ENCODE measurements at places on chromosomes 6 and 20. TPM values are rescaled to one million over a fixed set of nuclear protein-coding genes. Genes with fewer than 3 reads are reported as not detected.

Gene CYP21A2
- total RNA-seq: not detected

Gene ANKRD66
- 0.16 TPM for total RNA-seq

Gene GLP1R
- not detected for total RNA-seq

Gene HLA-F
- total RNA-seq: 1.4 TPM

Gene DCDC2
- 2.0 TPM for total RNA-seq

Gene TRIM15
- not detected for total RNA-seq

Gene LGSN
- total RNA-seq: 0.47 TPM

Gene SOX18
- 0.31 TPM for total RNA-seq

Gene NKAIN4
- 14.2 TPM for total RNA-seq

Gene PLAGL2
- total RNA-seq: 1.2 TPM

Gene BTN1A1
- not detected for total RNA-seq

Gene ERVFRD-1
- total RNA-seq: not detected

Gene CITED2
- total RNA-seq: 33.1 TPM

DNA sequence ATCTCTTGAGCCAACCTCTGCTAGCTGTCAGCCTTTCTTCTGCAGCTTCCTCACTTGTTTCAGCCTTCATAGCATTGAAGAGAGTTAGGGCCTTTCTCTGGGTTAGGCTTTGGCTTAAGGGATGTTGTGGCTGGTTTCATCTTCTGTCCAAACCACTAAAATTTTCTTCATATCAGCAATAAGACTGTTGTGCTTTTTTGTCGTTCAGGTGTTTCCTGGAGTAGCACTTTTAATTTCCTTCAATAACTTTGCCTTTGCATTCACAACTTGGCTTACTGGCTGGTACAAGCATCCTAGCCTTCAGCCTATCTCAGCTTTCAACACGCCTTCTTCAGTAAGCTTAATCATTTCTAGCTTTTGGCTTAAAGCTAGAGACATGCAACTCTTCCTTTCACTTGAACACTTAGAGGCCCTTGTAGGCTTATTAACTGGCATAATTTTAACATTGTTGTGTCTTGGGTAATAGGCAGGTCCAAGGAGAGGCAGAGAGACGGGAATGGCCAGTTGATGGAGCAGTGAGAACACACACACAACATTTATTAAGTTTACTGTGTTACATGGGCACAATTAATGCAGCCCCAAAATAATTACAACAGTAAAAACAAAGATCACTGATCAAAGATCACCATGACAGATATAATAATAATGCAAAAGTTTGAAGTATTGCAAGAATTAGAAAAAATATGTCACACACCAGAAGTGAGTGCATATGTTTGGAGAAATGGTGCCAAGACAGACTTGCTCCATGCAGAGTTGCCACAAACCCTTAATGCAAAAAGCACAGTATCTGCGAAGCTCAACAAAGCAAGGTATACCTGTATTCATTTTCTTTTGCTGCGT, 98.6 kb downstream of the HIVEP1 start:
- no peak for DNase-seq

DNA sequence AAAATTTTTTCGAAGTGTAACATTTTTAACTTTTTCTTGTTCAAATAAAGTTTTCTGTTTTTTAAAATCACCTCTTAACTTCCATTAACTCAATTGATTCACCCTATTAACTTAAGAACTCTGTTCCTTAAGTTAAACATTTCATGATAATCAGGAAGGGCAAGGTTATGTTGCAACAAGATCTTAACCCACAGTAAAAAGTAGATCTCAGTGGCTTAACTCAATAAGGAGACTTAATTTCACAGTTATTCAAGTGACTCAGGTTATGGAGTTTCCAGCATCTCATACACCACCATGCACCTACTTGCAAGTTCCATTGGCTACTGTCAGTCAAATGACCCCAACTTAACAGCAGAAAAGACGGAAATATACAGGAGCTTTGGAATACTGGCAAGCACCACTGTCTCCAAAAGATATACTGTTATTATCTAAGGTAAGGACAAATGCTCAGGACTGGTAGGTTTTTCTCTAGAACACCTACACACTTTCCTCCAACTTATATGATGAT, 11.2 kb downstream of the HLA-DQB1 start:
- no peak for DNase-seq

GRCh38 chr6:131062241-131063027, 611 bp downstream of the EPB41L2 start:
- DNase-seq: peak; percentile 46

- DNase-seq: no peak
Measured at GRCh38 chr6:148316308-148316707, 26.3 kb upstream of the SASH1 start.

DNA sequence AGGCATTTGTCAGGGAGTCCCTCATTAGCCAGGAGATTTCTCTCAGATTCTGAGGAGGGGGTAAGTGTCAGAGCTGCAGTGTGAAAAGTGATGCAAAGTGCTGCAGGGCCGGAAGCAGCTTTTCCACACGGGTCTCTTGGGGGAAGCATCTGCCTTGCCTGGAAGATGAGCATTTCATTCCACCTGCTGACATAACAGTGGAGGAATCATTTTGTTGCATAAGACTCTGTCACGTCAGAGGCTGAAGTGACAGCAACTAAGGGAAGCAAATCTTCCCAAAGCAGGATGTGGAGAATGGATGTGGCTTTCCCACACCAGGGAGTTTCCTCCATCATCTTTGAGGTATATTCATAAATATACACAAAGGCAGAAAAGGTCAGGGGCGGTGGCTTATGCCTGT, 22.8 kb downstream of the DCBLD1 start:
- DNase-seq: no peak

DNA sequence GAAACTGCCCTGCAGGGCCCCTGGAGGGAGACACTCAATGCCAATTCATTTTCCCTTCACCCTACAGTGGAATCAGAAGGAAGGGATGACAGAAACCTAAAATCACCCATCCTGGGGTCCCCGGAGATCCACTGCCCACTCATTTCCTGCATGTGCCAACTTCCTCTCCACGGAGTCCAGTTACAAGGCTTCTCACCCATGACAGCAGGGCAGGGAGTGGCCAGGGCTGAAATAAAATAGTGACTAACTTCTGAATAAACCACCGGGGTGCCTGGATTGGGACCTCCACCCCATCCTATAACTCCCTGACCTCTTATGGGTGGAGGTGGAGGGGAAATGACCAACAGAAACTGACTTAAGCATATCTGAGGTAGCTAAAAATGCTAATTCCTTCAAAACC, 362.3 kb downstream of the MAFB start:
- no peak for DNase-seq

GRCh38 chr20:23127506-23128279, 41.6 kb upstream of the CD93 start:
- no peak for DNase-seq

- no peak for DNase-seq
Measured at GRCh38 chr6:131532580-131533039, 40.4 kb upstream of the ARG1 start.

DNA sequence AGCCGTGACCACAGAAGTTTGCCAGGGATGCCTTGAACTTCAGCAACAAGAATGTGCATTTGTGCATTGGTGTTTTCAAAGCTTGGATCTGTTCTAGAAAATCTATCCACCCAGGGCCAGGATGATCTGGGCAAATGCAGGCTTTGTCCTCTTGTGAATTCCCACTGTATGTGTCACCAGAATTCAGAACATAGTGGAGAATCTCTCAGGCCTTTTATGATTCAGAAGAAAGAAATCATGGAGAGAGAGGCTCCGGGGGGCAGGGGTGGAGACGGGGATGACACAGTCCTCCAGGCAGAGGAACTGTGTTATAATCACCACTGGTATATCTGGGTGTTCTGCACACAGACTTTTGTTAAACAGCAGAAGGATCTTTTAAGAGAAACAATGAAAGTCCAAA, 304.1 kb downstream of the CDH4 start:
- no peak for DNase-seq

- DNase-seq: peak; percentile 24
Measured at GRCh38 chr6:130713144-130713543, 114.1 kb upstream of the SMLR1 start.

DNA sequence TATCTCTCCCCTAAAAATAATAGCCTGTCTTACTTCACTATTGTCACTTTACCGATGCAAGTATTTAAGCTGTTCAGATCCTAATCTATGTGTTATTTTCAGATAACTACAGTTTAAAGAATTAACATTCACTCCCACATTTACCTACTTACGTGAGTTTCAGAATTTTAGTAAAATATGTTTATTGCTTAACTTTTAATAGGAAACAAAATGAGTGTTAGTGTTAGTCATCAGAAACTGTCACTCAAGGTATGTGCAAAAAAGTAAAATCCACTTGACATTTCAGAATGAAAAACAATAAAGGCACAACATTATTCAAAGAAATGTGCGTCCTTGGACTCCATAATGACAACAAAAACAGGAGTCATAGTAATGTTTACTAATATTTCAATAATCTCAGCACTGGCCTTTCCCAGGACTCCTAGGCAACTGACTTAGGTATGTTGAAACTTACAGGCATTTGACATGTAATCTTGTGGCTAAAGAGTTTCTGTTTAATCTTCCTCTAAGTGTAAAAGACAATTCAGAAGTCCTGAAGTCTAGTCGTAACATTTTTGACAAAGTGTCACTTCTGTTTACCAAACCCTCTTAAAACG, 4.5 kb downstream of the ATXN1 start:
- no peak for DNase-seq

GRCh38 chr6:33813990-33814985, 10.5 kb upstream of the MLN start:
- DNase-seq: no peak

DNA sequence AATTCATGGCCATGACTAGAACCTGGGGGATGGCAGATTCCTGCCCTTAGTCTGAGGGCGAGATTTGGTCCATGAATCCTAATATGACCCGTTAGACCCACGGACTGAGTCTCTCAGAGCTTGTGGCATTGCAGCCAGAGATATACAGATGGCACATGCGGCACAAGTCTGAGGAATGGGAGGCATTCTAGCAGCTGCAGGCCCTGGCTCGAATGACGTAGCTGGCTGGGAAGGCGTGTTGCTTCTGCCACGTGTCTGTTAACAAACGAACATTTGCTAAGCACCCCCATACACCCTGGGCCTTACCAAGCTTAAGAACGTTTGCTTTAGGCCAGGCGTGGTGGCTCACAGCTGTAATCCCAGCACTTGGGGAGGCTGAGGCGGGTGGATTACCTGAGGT, 68.0 kb downstream of the CD164 start:
- DNase-seq: no peak

GRCh38 chr6:101760843-101761621, 367.5 kb downstream of the GRIK2 start:
- no peak for DNase-seq

DNA sequence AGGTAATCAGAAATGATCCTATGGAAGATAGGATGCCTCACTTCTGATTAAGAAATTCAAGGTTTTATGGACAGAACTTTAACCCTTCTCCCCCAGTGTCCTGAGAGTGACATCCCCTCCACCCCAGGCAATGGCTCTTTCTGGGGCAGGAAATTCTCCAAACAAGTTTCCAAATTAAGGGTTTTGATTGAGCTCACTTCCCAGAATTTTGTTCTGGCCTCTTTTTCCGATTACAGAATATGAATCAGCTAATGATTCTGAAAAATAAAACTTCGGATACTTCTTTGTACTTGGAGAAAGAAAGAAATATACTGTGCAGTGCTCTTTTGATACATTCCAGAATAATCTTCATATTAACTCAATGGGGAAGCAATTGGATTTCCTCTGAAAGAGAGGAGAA, 32.8 kb upstream of the TASP1 start:
- no peak for DNase-seq

DNA sequence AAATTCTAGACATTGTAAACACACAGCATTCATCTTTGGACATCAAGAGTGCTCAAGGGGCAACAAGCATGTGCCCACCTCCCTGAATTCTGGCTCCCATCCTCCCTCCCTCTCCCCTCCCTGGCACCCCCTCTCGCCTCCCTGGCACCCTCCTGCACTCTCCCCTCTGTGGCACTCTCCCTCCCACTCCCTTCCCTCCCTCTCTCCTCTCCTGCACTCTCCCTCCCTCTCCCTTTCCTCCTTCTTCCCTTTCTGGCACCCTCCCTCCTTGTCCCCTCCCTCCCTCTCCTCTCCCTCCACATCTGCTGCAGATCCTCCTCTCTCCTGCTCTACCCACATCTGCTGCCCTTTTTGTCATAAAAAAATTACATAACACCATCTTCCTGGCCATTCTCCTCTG, 113.0 kb upstream of the SLC22A23 start:
- no peak for DNase-seq

DNA sequence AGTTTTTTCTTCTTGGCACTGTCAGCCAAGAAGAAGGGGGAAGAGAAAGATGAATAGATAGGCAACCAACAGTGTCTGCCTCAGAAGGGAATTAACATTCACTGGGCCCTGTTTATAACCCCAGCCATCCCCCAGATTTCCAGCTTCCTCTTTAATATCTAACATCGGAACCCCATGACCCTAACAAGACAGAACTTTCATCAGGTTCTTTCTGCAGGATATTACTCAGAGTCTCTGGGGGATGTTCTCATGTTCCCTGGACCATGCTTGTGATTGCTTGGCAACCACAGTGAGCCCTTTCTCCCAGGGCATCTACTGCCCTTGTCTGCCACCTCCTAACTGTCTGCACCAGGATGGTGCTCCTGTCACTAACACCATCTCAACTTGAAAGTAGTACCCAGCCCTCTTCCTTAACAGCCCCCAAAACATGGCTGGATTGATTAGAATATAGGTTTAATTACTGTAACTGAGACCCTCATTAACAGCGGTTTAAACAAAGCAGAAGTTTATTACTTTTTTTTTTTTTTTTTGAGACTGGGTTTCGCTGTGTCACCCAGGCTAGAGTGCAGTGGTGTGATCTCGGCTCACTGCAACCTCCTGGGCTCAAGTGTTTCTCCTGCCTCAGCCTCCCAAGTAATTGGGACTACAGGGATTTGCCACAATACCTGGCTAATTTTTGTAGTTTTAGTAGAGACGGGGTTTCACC, 12.0 kb upstream of the PTPN1 start:
- DNase-seq: no peak

- DNase-seq: no peak
Measured at GRCh38 chr6:125201961-125202729, 48.6 kb downstream of the TPD52L1 start.

DNA sequence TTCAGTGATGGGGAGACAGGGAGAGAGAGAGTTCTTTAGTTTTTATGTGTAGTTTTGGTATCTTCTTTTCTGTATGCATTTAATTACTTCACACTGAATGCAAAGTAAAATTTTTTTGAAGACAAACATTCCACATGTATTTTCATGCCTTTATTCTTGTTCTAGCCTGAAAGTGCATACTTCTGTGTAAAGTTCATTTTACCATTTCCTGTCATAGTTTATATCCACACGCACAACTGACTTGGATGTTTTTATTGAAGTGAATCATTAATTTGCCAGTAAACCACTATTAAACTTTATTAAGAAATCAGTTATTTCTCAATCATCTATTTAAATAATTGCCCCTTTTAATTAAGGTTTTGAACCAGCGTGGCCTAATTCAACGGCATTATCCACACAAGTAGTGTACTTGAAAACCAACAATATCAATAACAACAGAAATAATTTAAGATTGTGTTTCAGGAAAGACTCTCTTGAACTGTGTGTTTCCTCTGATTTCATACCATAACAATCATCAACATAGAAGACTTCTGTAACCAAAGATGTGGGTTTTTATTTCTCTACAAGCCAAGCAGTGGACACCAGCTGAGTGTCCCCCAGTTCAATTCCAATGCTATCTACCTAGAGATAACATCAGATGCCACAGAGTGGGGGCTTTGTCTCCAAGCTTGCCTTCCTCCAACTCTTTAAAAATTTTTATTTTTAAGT, 512.7 kb upstream of the JAG1 start:
- no peak for DNase-seq

GRCh38 chr20:3857405-3857804, 10.8 kb downstream of the MAVS start:
- no peak for DNase-seq
